Skeletal muscle cell (primary cell): ENCODE measurements at places on chromosomes 2 and 18.

- DNase-seq, result peak; percentile 59
These were observed 243.5 kb downstream of the ASXL3 start for GRCh38 chr18:33821503-33821902.

- DNase-seq, result no peak
These were observed 176.5 kb downstream of the LRRTM1 start for GRCh38 chr2:80128080-80128479.

DNA sequence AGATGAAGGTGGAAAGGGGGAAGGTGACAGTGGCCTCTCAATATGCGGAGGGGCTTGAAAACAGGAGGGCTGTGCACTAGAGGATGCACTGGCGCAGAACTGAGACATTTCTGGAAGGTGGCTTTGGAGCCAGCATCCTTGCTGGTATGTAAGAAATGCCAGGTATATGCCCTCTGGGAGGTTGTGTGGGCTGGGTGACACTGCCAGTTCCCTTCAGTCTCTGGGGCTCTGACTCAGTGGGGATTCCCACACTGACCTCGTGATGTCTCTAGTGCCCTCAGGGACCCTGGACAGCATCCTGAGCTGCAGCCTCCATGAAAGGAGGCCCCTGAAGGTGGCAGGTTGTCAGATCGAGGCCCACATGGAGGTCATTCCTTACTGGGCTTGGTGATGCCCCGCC is 74.0 kb downstream of the AGAP1 start:
- DNase-seq, result no peak

- DNase-seq, result no peak
These were observed 523.1 kb downstream of the PLCL1 start for GRCh38 chr2:198327526-198327925.

- no peak for DNase-seq
These were observed 12.3 kb downstream of the TOGARAM2 start for GRCh38 chr2:28993206-28993960.

- DNase-seq, result no peak
These were observed 15.9 kb upstream of the IL1R1 start for GRCh38 chr2:102126660-102127059.

DNA sequence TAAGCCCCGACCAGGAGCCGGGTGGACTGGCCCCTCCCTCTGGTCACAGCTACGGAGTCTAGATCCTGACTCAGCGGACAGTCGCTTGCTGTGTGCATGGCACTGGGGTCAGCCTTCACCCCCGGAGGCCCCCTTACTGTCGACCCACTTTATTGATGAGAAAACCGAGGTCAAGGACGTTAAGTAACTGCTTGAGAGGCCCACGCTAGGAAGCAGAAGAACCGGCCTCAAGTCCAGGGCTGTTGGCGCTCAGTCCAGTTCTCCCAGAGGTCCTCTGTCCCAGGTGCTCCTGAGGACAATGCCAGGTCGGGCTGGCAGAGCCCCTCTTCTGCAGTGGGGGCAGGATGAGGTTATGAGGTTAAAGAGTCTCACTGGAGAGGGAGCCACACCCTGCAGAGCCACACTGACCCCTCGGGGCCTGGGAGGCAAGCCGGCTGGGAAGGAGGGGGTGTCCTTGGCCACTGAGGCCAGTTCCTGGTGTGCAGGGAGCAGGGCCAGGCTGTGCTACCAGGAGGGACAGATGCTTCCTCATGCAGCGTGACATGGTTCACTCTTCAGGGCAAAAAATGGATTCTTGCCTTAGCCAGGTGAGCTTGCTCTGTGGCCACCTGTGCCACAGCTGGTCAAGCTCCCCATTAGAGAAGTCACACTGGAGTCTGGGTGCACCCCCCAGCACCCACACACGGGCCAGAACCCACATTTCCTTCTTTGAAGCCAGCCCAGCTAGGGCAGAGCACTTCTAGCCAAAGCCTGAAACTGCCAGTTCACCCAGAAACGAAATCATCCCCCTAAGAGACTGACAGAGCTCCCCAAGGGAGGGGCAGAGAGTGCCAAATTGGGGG is 47.3 kb upstream of the HPCAL1 start:
- no peak for DNase-seq

DNA sequence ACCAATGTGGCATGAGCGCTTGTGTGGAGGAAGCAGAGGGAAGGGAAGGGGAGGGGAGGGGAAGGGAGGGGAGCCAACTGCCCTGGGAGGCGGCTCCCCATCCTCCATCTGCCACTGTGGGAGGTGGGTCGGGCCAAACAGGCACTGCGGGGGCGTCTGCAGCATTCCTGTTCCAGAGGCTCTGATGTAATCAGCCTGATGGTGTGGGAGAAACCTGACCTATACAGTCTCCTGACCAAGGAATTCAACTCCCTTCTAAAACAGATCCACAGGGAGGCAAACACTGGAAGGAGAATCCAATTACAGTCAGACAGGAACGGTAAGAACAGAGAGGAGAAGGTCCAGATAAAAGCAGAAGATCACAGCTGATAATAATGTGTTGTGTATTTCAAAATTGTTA is 88.8 kb downstream of the CD8B2 start:
- peak; percentile 71 for DNase-seq

- no peak for DNase-seq
These were observed 421.1 kb downstream of the FIGN start for GRCh38 chr2:163314712-163315111.

DNA sequence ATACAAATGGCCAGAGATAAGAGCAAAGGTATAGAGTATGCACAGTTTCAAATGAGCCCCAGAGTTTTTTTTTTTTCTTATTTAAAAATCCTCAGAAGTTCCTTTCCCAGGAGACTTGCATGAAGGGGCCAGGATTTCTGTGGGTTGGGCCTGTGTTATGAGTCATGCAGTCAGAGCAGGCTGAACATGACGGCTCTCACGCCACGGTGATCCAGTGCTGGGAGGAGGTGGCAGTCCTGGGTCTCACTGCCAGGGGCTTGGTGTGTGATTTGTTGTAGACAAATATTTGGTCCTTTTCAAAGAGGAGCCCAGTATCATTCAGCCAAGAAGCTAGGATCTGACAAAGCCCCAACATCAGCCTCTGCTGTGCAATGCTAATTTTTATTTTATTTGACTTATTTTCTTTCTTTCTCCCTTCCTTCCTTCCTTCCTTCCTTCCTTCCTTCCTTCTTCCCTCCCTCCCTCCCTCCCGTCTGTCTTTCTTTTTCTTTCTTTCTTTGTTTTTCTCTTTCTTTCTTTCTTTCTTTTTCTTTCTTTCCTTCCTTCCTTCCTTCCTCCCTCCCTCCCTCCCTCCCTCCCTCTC is 10.4 kb upstream of the KCNE4 start:
- peak; percentile 99 for DNase-seq

GRCh38 chr2:160205505-160205904 is 5.4 kb upstream of the ITGB6 start:
- peak; percentile 81 for DNase-seq

GRCh38 chr2:17610521-17610920 is 70.0 kb downstream of the VSNL1 start:
- DNase-seq, result no peak

DNA sequence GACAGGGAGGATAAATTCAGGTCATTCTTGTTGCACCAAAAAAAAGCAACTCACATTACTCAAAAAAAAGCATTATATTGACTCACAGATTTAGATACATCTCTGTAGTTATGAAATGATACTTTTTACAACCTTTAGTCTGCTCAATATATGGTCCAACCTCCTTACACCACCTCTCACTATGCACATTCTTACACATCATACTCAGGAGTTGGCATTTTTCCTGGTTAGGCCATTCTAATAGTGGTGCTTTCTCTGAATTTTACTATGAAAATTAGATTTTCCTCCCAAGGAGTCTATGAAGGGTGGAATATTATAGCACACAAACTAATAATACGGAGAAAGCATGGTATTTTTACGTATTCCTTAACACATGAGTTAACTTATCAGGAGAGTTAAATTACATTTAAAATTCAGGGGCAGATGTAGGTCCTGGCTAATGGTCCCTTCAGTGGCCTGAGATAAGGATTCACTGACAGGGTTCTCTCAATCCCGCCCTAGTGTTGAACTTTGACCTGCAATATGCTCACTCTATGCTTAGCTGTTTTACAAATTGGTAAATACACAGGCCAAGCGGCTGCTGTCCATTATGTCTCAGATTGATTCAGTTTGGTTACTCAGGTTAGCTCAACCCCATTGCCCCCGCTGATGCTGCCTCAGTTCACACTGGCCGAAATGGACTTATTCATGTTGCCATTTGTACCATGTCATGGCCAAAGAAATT is 153.6 kb downstream of the NCKAP5 start:
- no peak for DNase-seq

DNA sequence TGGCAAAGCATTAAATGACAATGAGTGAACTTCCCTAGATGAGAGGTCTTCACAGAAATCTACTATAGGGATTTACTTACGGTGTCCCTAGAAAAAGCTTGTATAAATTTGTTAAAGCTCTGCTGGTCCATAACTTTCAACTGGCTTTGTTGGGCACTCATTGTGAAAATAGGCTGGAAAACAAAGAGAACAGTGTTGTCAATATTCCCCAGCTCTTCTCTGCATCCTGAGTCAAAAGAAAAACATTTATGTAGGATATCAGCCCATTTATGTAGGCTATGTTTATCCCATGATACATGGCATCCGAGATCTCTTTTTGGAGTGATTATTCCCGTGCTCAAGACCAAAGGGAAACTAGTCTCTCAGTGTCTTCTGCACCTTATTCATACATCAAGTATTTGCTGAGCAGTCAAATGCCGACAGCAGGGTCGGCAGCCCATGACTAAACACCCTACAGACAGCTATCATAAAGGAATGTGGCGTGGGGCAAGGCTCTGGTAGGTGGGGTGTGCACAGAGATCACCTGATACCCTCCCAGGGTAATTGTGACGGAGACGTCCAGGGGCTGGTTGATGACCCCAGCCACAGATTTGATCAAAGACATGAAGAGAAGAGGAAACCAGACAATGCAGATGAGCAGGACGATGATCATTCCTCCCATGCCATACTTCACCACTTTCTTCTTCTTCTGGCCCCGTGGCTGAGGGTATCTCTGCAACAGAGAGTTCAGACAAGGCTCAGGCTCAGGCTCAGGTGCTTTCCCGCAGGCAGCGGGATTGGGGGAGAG is 155.9 kb downstream of the NAPG start:
- no peak for DNase-seq

- DNase-seq, result no peak
These were observed 221.0 kb downstream of the CDH20 start for GRCh38 chr18:61554117-61554776.
